ENCODE measurements at places on chromosomes 4 and X.

DNA sequence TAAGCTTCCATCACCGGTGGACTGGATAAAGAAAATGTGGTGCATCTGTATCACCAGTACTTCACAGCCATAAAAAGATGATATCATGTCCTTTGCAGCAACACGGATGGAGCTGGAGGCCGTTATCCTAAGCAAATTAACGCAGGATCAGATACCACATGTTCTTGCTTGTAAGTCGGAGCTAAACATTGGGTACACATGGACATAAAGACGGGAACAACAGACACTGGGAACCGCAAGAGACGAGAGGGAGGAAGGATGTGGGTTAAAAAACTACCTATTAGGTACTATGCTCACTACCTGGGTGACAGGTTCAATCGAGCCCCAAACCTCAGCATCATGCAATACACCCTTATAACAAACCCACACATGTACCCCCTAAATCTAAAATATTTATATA lies 16.3 kb upstream of the IDS start:
- DNase-seq = no peak

DNA sequence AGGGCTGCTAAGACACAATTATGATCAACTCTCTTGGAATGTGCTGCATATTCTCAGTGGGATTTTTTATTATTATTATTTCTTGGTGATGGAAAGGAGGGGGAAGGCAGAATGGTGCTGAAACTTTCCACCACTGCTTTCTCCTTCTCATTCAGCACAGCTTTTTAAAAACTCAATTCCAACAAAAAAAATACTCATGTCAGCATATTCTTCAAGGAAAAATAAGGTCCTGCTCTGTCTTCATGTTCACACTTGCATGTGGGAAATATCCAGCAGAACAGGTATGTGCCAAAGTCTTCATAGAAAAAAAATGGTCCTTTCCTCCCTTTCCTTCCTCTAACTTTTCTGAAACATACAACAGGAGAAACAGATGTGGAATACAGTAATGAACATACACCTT lies 144.0 kb upstream of the ADAMTS3 start:
- no peak for DNase-seq

GRCh38 chrX:19358521-19358920 lies 14.8 kb downstream of the PDHA1 start:
- DNase-seq = no peak

DNA sequence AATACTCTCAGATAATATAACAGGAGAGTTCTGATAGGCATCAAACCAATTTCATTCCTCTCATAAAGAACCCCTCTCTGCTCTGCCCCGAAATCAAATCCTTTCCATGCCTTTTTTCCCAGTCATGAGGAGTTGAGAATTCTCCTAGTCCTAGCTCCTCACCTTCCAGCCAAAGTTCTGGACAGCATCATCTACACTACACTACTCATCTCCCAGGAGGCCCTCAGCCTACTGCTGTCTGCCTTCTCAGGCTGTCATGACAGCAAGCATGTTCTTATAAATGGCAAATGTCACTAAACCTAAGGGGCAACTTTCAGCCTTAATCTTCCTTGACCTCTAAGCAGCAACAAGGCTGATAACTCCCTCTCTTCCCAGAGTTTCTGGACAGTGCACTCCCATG lies 26.6 kb downstream of the MAPK10 start:
- DNase-seq = no peak

DNA sequence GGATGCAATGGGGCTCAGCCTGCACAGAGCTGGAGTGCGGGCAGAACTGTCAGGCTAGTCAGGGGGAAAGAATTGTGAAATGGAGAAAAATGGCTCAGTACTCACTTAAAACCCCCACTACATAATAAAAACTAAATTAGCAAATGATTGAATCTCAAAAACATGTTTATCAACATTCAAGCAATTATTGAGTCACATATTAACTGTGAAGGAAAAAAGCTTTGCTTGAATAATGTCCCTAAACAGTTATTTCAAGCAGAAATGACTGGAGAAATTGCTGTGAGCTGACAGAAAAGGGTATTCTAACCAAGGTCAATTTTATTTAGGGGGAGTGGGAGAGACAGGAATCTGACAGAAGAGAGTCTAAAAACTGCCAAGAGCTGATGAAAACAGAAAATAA lies 37.4 kb downstream of the GPC3 start:
- DNase-seq = no peak

DNA sequence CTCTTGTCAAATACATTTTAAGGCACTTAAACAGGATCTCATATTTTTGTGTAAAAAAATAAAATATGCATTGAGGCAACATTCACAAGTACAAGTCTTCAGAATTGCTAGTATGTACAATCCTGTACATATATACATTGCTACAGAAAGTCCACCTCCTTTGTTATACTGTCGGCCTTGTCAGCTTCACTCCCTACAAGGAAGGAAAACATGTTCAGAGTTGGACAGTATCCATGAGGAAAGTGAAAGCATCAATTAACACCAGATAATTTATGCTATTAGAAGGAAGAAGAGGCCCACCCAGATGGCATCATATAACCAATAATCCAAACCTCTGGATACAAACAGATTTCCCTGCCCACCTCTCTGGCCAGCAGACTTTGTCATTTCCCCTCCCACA lies 42.0 kb downstream of the REELD1 start:
- no peak for DNase-seq

DNA sequence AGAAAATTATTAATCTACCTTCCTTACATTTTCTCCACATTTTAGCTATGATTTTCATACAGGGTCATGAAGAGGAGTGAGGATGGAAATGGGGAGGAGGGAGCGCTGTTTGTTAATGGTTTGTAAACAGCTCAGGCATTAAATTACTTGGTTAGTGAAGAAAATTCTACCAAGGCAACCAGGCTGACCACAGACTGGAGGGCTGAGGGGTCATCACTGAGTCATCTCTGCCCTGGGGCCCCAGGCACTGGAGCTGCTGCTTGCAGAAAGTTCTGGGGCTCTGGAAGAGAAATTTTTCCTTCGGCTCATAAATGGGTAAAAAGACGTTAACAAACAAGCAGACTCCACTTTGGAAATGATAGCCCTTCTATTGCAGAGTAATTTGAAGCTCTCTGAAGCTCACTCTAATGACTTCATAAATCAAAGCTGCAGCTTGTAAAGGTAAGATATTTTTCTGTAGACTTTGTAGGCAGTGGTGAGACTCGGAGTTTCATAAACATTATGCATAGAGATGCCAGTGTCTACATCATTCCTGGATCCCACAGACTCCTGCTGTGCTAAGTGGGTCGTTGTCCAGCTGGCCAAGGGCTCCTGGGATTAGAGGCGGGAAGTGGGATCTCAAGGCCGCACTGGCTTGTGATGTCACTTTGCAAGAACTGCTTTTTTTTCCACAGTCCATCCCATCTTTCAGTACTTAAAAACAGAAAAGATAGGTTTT lies 159.6 kb downstream of the PTTG2 start:
- no peak for DNase-seq

- DNase-seq = no peak
These were observed 151.3 kb upstream of the KCNIP4 start for GRCh38 chr4:22099896-22100295.

DNA sequence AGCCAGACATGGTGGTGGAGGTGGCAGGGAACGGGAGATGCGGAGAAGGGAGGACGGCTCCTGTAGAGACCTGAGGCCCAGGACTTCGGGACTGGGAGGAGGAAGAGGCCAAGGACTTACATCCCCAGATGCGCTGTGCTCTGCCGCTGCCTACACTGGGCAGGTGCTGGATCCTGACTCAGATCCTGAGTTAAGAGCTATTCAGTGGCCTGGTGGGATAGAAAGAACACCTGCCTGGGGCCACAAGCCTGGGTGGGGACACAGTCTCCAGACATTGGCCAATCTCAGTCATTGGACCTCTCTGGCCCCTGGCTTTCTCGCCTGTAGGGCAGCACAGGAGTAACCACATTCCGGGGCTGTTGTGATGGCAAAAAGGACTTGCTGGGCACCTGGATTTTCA lies 10.9 kb upstream of the MSX1 start:
- no peak for DNase-seq

DNA sequence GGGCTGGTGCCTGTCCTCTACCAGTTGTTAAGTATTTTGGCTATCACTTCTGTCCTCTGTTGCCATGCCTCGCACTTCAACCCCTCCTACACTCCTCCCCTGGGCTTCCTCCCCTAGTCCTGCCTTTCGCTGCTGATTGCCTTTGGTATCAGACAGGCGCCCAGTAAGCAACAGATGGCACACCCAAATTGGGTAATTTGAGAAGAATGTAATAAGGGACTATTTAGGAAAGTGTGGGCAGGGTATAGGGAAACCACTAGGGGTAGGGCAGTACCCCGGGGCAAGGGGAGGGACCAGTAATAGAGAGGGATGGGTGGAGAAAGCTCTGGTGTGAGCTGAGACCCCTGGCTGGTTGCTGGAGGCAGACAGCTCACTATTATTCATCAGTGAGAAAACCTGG lies 172.7 kb upstream of the USP9X start:
- DNase-seq = no peak

GRCh38 chr4:74619931-74620702 lies 174.2 kb downstream of the BTC start:
- DNase-seq = no peak

DNA sequence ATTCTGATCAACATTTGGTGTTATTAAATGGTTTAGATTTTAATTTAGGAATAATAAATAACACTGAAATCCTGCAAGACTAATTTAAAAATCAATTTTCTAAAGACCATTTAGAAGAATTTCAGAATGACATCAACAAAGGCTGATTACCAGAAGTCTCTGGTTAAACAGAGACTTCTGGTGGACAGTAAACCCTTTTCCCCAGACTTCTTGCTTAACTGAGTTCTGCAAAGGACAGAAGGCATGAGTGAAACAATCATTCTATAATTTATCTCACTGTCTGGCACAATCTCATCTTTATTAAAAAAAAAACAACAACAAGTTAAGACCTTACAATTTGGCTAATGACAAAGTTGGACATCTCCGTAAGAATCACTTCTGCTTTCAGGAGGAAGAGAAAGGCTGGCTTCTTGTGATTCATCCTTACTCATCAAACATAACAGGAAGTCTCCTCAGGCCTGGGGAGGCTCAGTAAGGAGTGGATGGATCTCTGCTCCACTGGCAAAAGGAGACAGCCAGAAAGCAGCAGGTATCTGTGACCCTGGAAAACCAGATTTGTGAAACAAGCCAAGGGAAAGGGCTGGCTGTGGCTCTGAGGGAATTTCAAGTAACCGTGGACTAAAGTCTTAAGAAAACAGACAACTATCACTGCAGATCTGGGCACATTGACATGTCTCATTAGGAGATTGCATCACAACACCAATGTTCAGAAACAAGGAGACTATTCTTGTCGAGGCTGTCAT lies 908 bp upstream of the TLR6 start:
- DNase-seq = no peak

- DNase-seq = no peak
These were observed 2.9 kb upstream of the UNC5C start for GRCh38 chr4:95551653-95552052.

DNA sequence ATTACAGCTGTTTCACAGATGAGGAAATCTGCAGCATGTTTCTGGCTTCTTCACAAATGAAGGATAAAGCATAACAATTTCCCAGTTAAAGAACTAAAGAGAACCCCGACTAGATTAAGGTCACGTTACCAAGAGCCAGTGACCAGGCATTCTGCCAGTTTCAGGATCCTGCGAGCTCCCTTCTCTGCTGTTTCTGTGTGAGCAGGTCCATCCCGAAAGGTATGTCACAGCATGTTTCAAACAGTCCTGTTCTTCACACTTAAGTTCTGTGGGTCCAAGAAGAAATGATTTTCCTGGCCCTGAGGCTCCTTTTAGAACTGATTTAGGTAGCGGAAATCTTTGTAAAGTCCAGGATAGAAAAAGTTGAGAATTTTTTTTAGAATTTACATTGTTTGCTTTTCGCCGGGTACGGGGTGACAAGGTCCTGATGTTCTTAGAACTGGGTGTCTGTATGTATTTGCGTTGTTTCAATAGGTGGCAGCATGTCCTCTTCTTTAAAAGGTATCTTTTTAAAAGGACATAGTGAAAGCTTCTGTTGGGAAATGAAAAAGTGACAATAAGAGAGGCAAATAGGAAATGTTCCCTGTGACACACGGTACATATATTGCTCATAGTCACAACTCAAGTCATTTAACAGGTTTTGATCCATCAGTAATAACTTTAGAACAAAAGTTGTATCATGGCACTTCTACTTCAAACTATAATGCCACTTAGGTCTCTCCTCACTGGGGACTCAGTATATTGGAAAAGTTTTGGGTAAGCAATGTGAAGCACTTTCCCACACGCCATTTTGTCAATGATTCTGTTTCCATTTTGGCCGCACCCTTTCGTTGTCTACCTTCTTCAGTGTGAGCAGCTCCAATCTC lies 18.4 kb downstream of the IL21 start:
- DNase-seq = no peak

GRCh38 chr4:151862766-151863165 lies 102.0 kb upstream of the GATB start:
- no peak for DNase-seq

GRCh38 chr4:140790765-140791164 lies 34.6 kb upstream of the TBC1D9 start:
- DNase-seq = peak; percentile 6

DNA sequence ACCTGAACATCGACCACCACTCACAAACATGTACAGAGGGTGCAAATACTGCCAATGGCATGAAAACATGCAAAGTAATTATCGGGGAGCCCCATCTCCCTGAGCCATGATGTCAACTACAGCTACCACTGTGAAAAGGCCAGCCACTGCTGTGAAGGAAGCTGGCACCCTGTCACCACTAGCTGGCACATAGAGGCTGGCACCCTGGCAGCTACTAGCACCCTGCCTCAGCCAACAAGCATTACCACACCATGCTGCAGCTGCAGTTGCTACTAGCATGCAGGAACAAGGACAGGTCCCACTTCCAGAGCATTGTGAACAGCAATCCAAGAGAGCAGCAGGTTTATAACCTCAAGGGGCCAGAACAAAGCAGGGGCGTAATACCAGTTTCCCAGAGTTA lies 81.4 kb downstream of the PRR32 start:
- DNase-seq = no peak

GRCh38 chr4:85555206-85555605 lies 80.3 kb downstream of the ARHGAP24 start:
- no peak for DNase-seq

DNA sequence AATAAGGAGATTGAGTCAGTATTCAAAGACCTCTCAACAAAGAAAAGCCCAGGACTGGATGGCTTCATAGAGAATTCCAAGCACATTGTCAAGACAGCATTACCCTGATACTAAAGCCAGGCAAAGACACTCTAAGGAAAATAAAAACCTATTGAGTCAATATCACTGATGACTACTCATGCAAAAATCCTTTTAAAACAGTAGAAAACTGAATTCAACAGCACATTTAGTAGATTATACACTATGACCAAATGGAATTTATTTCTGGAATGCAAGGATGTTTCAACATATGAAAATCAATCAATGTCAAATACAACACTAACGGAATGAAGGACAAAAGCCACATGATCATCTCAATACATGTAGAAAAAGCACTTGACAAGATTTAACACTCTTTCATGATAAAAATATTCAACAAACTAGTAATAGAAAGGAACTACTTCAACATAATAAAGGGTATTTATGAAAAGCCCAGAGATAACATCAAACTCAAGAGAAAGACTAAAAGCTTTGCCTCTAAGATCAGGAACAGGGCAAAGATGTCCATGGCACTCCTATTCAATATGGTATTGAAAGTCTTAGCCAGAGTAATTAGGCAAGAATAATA lies 633.3 kb downstream of the ANKRD50 start:
- DNase-seq = no peak

- no peak for DNase-seq
These were observed 16.0 kb upstream of the MXD4 start for GRCh38 chr4:2277956-2278355.

All from GM19239 (cell line).